Activated CD4-positive, alpha-beta T cell treated with anti-CD3 and anti-CD28 coated beads, Interleukin-2, amount 10 ng/mL, durations not matched to agents 7 days and 5 days (primary cell): ENCODE measurements at places on chromosomes 11 and 22.
A peak's percentile ranks its signal among the peaks of the same experiment; 100 is the strongest.

DNA sequence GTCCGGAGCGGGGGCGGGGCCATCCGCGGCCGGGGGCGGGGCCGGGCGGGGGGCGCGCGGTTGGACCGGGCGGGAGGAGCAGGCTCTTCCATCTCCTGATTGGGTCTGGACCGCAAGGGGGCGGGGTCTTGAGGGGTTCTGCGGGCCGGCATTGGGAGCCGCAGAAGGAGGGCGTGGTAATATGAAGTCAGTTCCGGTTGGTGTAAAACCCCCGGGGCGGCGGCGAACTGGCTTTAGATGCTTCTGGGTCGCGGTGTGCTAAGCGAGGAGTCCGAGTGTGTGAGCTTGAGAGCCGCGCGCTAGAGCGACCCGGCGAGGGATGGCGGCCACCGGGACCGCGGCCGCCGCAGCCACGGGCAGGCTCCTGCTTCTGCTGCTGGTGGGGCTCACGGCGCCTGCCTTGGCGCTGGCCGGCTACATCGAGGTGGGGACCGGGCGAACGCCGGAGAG, at the start of gene APLP2:
APLP2 (plus strand) TSS at position 236 of the 450 bp plus-strand sequence; CDS start at position 320, 84 bp downstream.
- peak; percentile 98 for DNase-seq

DNA sequence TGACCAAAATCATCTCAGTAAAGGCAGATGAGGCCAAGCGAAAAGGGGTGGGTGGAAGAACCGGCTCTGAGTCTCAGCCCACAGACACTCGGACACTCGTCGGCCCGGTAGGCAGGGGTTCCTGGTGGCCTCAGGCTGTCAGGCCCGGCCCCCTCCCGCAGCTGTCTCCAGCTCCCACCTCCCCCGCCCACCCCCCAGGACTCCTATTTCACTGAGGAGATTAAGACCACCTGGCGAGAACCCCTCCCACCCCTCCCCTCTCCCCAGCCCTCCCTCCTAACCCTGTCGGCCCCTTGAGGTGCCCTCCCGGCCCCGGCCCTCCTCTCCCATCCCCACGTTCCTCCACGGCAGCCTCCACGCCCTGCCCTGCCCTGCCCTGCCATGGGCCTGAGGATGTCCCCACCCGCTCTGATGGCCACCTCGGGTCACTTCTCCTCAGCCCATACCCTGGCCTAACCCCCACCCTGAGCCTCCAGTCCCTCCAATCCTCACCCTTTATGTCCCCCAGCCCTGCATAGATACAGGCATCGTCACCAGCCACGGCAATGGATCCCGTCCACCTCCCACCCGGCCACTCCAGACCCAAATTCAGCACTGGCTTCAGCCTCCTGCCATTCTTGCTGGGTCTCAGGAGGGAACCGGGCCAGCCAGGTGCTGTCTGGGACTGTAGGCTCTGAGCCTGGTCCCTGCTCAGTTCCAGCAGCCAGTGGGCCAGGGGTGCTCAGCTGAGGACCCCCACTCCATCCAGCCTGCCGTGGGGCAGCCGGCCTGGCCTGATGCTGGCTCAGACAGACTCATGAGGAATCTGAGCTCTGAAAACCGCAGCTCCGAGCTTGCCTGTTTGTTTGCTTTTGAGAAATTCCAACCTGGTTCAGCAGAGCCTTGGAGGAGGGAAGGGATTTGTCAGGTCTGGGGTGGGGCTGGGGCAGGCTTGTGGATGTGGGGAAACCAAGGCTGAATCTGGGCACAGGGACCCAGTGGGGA, 9.8 kb upstream of the TBX1 start:
- no peak for DNase-seq

- no peak for DNase-seq
Measured at GRCh38 chr22:42522546-42522945, 3.0 kb upstream of the RRP7A start.

GRCh38 chr11:20066013-20066782, 94.1 kb downstream of the DBX1 start:
- DNase-seq: no peak

GRCh38 chr22:39388261-39389011, 11.1 kb upstream of the TAB1 start:
- peak; percentile 93 for DNase-seq

GRCh38 chr11:27926486-27926885, 181.5 kb downstream of the KIF18A start:
- no peak for DNase-seq

DNA sequence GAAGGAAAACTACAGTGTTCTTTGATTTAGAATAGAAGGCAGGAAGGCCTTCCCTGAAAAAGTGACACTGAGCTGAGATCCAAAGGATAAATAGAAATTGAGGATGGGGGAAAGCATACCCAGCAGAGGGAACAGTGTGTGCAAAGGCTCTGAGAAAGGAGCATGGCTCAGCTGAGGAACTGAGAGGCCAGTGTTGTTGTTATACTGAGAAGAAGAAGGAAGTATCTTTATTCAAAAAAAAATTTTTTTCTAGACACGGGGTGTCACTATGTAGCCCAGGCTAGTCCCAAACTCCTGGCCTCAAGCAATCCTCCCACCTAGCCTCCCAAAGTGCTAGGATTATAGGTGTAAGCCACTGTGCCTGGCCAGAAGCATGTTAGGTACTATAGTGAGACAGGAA, 3.5 kb upstream of the PIK3C2A start:
- no peak for DNase-seq

- DNase-seq: no peak
Measured at GRCh38 chr22:33270596-33270995, 212.4 kb upstream of the SYN3 start.

GRCh38 chr11:34926101-34926830, 9.8 kb downstream of the PDHX start:
- peak; percentile 39 for DNase-seq

- DNase-seq: no peak
Measured at GRCh38 chr11:86900162-86900561, 55.0 kb downstream of the FZD4 start.

- no peak for DNase-seq
Measured at GRCh38 chr11:19978668-19979518, 181.4 kb downstream of the DBX1 start.

DNA sequence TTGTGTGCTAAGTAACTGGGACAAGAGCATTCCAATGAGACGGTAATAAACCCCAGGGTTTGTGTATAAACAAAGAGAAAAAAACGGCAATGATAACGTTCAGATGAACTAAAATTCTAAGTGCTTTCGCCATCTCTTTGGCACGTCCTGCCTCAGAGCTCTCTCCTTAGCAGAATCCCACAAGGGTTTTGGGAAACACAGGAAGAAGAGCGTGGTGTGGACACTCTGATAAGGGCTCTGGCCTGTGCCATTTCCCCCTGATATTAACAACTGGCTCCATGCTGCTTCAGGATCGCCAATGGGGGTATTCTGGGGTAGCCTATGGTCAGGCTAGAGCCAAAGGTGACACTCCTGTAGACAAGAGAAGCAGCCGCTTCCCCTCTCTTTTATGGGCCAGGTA, 18.4 kb downstream of the ABCC8 start:
- no peak for DNase-seq

DNA sequence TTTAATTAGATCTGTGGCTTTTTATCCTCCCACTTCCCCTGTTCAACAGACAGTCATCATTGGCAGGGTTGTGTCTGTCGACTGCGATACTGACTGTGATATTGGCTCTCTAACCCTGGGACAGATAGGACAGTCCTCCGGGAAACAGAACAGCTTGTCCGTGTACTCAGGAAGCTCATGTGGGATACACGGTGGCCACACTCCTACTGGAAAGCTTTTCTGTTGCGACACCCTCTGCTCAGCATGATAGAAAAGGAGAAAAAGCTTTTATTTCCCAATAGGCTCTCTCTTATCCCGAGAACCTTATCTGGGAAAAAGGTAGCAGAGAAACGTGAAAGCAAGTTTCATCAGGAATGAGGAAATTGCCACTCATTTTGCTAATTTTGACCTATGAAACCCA, 60.4 kb upstream of the HSPA8 start:
- no peak for DNase-seq
